ENCODE measurements at places on chromosomes 2 and 18.

- no peak for DNase-seq
Measured at GRCh38 chr2:897091-897490, 53.6 kb upstream of the SNTG2 start.

DNA sequence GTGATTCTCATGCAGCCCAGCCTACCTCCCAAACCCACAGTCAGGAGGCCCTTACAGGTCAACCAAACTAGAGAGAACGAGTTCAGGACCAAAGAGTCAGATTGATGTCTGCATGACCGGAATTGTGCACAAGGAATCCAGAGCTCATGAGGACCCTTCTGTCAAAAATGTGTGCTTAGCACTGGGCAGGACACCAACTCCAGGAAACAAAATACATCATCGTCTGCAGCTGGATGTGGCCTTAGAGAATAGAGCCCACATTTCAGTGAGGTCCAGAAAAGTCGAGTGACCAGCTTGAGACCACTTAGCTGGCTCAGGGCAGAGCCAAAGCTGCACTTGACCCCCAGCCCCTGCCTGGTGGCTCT, 3.2 kb downstream of the TNS1 start:
- no peak for DNase-seq

DNA sequence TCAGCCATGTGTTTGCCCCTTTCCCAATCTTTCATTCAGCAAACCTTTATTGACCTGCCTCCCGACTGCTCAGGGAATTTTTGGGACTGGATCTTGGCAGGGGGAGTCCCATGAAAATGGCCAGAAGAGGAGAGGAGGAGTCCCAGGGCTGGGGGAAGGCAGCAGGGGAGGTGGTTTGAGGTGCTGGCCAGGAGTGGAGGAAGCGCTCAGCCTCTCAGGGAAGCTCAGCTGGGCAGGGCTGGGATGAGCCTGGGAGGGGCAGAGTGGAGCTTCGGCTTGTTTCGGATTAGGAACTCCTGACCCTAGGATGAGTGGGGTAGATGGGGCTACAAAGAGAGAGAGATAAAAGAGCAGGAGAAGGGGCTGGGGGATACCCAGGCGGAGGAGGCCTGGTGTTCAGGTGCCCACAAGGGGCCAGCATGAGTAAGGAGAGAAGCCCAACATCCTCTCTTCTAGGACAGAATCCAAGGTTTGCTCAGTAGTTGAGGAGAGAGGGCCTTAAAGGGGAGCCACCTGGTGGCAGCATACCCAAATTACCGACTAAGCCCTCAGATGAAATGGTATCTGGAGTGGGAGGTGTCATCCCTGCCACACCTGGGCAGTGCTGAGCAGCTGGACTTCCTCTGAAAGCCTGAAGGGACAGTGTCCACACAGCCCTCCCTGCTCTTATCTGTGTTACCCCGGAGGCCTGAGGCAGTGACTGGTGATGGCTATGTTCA, 91.1 kb downstream of the INHBB start:
- DNase-seq: no peak

- no peak for DNase-seq
Measured at GRCh38 chr2:28404086-28404485, 11.4 kb downstream of the FOSL2 start.

DNA sequence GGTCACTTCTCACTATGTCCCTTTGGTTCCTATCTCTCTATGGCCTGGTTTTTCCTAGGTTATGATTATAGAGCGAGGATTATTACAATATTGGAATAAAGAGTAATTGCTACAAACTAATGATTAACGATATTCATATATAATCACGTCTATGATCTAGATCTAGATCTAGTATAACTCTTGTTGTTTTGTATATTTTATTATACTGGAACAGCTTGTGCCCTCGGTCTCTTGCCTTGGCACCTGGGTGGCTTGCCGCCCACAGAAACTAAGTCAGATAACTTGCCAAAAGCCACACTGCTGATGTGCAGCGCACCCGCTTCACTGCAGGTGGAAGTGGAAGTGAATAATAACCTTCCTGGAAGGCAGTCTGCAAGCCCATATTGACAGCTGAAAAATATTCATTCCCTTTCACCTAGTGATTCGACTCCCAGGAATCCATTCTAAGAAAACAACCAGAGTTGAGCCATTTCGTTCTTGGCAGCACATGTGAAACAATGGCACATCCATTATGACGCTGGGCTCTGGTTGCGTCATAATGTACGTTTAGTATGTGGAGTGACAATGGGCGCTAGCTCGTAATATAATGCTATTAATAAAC, 725 bp upstream of the ANKRD53 start:
- peak; percentile 47 for DNase-seq

DNA sequence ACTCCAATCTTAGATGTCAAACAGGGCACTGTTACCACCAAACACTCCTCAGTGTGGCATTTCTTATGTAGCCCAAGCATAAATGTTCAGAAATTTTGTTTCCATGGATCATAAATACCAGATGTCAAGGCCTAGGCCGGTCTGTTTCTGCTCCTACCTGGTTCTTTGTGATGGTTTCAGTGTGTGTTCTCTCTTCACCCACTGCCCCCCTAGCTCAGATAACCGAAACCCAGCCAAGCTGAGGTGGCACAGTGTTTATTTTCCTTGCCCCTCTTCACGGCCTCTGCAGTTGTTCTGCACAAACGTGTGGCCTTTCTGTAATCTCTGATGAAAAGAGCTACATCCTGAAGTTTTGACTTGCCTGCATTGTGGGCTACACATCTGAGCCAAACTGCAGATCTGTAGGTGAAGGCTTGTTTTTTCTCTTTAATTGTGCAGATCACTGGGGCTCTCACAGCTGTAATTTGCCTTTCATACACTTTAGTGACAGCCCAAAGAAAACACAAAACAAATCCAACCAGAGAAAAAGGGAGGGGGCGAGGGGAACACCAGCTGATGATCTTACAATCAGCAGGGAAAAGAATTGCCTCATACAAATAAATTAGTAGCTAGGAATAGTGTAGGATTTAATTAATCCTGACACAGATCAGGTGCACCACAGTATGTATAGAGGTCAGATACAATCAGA, 99.1 kb downstream of the NRP2 start:
- DNase-seq: no peak

GRCh38 chr2:188820576-188820975, 153.6 kb upstream of the COL3A1 start:
- no peak for DNase-seq

- DNase-seq: no peak
Measured at GRCh38 chr2:73339201-73339600, 45.9 kb upstream of the EGR4 start.

- peak; percentile 13 for DNase-seq
Measured at GRCh38 chr18:67766930-67767329, 250.4 kb upstream of the DSEL start.

GRCh38 chr2:189096769-189097447, 82.7 kb downstream of the COL5A2 start:
- DNase-seq: peak; percentile 67
